Fibroblast of skin of right biceps (primary cell): ENCODE measurements at places on chromosomes 16 and 17.

DNA sequence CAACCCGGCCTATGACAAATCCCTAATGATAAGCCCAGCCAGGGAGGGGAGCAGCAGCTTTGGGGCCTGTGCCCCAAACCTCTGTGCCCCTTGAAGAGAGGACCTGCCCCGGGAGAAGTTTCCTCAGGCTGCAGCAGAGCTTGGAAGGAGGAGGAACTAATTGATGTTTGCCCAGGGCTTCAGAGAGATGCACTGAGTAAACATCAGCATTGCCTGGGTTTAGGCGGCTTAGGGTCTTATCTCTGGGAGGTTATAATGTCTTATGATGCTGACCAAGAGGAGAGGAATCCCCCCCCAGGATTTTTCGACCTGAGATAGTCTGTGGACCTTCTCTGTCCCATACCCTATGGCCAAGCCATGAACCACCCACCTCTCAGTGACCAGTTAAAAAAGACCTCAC lies 148.7 kb upstream of the SDK2 start:
- DNase-seq = no peak

- DNase-seq = no peak
These were observed 18.1 kb downstream of the ZNF423 start for GRCh38 chr16:49837688-49838410.

DNA sequence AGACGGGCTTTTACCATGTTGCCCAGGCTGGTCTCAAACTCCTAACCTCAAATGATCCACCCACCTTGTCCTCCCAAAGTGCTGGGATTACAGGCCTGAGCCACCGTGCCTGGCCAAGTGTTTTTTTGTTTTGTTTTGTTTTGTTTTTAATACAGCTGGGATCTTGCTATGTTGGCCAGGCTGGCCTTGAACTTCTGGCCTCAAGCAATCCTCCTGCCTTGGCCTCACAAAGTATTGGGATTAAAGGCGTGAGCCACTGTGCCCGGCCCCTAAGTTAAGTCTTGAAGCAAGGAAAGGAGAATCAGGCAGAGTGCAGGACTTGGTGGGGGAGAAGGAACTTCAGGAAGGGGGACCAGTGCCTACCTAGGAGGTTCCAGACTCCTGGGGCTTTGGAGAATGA lies 51.7 kb upstream of the NOL11 start:
- no peak for DNase-seq

- no peak for DNase-seq
These were observed 4.8 kb downstream of the SPHK1 start for GRCh38 chr17:76388966-76389888.

- DNase-seq = no peak
These were observed 3.9 kb downstream of the PAQR4 start for GRCh38 chr16:2973093-2973492.

- DNase-seq = peak; percentile 51
These were observed 17.3 kb upstream of the ERCC4 start for GRCh38 chr16:13902677-13903076.

- DNase-seq = peak; percentile 63
These were observed 2.5 kb upstream of the ATP6V0C start for GRCh38 chr16:2511128-2511800.
